ENCODE measurements at places on chromosomes 7 and 10.

GRCh38 chr10:88241501-88241900, 341.6 kb downstream of the RNLS start:
- DNase-seq = no peak

- no peak for DNase-seq
Observed at GRCh38 chr10:120400601-120401000, 56.4 kb upstream of the PLPP4 start.

DNA sequence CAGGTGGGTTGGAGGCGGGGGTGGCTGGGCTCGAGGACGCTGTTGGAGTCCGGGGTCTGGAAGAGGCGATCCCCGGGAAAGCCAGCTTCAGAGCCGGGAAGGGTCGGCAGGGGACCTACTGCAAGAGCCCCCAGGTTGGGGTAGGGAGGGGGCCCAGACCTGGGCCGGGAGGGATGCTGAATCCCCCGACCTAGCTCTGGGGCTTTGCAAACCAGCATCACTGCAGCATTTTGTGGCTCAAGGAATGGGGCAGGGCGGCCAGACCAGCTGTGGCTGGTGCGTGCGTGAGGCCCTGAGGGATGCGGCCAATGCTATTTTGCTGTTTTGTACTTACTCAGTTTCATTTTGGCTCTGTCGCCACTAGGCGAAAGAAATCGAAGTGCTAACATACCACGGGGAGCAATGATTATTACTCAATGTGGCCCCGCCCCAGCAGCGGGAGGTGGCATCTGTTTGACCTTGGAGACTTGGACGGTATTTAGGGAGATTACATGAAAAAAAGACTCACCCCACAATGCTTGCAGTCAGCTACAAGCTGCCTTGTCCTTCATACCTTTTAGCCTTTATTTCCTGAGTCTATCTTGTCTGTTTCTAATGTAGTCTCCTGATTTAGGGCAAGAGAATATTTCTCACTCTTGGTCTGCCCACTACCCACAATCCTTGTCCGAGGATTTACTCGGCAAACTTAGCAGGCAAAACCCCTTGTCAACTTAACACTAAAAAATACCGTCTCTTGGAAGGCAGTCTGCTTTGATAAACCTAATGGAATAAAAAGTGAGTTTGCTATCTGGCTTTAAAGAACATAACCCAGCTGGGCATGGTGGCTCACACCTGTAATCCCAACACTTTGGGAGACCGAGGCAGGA, 16.2 kb downstream of the HSPB1 start:
- DNase-seq = peak; percentile 92

GRCh38 chr10:22002591-22003176, 846 bp downstream of the DNAJC1 start:
- DNase-seq = peak; percentile 43

GRCh38 chr7:128132426-128133069, 101.3 kb upstream of the LRRC4 start:
- DNase-seq = no peak

- DNase-seq = no peak
Observed at GRCh38 chr7:13846386-13846785, 143.1 kb downstream of the ETV1 start.

- no peak for DNase-seq
Observed at GRCh38 chr7:150831851-150832250, 20.5 kb upstream of the AOC1 start.

DNA sequence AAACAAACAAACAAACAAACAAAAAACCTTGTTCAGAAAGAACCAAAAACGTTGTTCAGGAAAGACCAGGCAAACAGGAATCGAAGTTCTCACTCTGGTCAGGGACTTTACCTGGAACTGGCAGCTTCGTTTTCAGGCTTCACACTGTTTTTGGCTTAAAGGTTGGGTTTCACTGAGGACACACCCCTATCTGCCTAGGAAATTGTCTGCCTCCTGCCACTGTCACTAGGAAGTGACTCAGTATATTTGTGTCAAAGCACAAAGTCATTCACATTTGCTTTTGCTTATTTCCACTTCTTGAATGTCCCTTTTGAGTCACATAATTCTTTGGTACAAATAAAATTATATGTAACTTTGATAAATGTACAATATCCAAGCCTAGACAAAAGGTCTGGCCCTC, 37.9 kb downstream of the PNLIPRP3 start:
- DNase-seq = no peak

DNA sequence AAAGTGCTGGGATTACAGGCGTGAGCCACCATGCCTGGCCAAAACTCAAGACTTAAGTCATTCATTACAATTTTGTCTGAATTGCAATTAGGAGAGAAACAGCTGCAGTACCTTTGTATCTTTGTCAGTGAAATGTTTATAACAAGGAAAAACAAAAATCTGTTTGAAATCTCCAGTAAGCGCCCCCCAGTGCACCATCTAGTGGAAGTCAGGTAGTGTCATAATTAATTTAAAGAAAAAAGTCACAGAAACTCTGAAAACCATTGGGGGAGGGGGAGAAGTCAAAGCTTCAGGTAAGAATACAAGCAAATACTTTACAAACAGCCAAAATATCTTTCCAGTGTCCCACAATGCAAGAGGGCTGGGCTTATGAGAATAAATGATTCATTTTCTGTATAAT, 2.8 kb downstream of the MPP7 start:
- DNase-seq = no peak

- DNase-seq = no peak
Observed at GRCh38 chr7:8818406-8818805, 385.0 kb downstream of the NXPH1 start.

DNA sequence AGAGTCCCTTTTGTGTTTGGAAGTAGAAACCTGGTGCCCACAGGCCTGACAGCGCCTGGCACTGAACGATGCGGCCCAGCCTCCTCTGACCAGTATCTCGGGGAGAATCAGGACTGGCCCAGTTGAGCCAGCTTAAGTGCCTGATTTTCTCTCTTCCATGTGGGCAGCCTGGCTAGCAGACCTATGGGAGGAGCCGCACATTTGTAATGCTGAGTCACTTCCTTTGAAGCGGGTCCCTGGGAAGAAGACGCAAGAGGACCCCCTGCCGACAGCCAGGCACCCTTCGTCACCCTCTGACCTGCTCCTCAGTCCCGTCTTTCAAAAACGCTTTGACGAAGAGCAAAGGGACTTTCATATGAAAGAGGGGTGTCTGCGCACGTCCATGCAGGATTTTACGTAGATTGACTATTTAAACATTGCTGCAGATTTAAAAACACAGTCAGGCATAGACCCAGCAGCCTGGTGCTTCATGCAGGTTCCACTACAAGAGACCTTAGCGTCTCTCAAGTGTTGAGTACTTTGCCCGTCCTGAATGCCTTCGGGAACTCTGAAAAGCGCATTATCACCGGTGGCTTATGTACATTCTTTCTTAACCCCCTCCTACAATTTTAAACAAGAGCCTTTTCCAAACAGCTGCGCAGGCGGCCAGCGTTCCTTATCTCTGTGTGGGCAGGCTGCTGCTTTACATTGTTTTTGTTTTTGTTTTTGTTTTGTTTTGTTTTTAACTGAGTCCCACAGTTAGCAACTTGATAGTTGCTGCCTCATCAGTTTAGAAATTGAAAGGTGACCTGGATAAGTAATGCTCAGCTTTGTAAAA, 36.5 kb upstream of the AP5Z1 start:
- DNase-seq = peak; percentile 70

- DNase-seq = no peak
Observed at GRCh38 chr10:95511314-95511713, 49.9 kb downstream of the SORBS1 start.

DNA sequence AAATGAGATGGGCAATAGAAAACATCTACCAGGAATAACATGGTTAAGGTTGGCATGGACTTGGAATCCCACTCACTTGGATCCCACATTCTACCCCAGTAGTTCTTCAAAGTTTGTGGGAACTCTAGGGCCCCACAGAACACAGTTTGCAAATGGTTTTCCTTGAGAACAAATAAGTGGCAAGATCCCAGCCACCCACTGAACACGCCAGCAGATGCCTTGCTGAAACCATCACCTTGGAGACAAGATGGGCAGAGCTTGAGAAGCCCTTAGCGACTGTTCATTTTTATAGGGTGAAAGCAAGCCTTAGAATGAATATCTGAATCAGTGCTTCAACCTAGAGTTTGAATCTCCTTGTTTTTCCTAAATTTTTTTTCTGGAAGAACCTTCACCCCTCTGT, 349.1 kb downstream of the RPS24 start:
- no peak for DNase-seq

DNA sequence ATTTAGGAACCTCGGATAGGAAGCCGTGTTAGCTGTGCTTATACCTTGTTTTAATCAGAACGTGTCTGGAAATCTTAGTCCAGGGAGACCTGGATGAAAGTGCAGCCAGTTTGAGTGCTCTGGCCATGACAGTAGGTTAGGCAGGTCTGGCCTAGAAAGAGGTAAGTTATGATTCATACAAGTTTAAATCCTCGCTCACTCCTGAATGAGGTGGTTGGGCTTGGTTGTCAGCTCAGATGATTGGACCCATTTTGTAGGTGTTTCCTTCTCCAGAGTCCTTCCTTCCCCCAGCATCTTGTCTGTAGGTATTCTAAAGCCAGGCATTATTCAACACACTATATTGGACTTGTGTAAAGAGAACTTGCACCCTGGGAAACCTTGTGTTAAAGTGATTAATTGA, 561.9 kb upstream of the GALNT17 start:
- DNase-seq = no peak

DNA sequence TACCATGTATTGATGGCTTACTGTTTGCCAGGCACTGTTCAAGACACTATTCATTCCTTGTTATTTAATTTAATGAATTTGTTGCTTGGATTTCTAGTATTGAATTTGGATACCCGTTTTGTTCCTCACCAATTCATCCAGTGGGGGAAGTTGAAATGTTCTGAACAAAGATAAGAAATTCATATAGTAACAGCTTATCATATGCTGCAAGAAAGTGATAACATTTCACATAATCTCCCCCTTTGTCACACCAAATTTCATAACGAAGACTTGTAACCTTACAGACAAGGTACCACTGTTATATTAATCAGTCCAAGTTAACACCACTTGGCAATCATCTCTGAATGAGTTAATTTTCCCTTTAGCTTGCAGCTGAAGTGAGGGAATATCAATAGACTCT, 42.1 kb downstream of the SCIN start:
- DNase-seq = no peak

GRCh38 chr10:92732958-92733357, 43.2 kb downstream of the HHEX start:
- no peak for DNase-seq

- no peak for DNase-seq
Observed at GRCh38 chr7:84686373-84686772, 491.8 kb upstream of the SEMA3A start.

DNA sequence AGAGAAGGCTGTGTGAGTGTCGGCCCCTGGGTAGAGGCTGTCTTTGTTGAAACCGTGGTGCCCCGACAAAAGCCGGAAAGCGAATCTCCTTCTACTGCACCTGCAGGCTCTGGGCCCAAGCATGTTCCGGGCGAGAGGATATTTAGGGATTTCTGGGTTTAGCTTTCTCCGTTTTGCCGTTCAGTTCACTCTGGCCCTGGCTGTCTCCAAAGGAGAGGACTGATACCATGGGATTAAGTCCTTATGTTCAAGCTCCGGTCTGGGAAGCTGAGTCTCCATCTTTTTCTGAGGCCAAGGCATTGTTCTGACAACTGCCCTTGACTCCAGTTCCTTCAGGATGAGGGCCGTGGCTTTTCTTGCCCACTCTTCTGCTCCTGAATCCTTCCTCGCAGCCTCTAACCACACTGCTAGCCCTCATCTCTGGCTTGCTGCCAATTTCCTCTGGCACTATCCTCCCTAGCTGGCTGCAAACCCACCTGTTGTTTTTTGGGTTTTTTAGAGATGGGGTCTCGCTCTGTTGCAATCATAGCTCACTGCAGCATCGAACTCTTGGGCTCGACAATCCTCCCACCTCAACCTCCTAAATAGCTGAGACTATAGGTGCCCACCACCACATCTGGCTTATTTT, 206.8 kb downstream of the SKIDA1 start:
- DNase-seq = no peak

- DNase-seq = no peak
Observed at GRCh38 chr7:101379302-101379701, 16.6 kb downstream of the COL26A1 start.

GRCh38 chr7:150989456-150989855, 1.4 kb upstream of the NOS3 start:
- DNase-seq = no peak

DNA sequence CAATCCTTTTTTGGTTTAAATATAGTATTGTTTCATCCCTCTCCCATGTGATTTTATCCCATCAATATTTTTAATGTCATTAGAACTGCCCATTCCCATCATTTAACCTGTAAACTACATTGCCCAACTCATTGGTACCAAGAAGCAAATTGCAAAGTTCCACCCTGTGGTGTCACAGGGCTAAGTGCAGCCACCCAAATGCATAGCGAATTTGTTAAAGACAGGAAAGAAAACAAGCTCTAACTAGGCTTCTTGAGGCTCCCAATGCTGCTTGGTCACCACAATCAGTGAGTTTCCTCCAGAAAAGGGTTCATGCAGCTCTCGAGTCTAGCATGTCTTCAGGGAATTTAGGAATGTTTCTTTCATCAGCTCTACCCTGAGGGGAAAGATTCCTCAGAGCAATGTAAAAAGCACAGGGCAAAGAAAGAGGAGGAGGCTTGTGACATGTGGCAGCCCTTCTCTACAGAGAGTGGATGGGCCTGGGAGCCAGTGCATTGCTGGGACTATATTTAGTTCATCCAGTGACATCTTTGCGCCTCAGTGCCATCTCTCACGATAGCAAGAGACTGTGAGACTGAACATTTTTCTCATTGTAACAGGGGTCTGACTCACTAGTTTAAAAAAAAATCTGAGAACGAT, 58.1 kb downstream of the CAV1 start:
- peak; percentile 86 for DNase-seq

DNA sequence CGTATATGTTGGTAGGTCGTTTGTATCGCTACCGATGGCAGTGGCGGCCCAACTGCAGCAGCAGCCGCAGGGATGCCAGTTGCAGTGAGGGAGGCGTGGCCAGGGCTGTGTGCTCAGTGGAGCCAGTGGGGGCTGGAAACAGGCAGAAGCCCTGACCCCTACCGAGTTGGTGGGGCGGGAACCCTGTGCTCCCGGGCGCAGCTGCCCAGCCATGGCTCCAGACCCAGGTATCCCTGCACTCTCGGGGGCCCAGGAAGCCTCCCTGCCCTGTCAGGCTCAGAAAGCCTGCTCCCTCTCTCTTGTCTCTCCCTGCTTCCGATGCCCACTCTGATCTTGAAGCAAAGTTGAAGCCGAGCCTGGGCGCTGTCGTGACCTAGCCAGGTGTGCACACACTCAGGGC, 78.6 kb upstream of the ITGB1 start:
- DNase-seq = no peak

DNA sequence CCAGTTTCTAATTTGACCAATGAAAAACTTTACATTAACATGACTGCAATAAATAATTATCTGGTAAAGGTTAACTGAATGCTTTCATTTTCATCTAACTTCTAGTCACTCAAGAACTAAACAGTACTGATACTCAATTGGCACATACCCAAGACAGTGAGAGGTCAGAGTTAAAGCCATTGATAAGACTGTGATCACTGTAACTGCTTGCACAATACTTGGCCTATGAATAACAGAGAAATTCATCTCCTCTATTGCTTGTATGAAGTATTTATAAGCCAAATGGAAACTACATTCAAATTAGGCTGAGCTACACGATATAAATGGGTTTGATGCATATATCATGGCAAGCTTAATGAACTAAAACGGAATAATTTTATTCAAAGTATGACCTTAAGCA, 43.0 kb downstream of the HERC4 start:
- no peak for DNase-seq
